HFFc6 (cell line): ENCODE measurements at places on chromosomes 16 and 17.

GRCh38 chr16:21001262-21001661 is 100.7 kb downstream of the LYRM1 start:
- DNase-seq: peak; percentile 2

DNA sequence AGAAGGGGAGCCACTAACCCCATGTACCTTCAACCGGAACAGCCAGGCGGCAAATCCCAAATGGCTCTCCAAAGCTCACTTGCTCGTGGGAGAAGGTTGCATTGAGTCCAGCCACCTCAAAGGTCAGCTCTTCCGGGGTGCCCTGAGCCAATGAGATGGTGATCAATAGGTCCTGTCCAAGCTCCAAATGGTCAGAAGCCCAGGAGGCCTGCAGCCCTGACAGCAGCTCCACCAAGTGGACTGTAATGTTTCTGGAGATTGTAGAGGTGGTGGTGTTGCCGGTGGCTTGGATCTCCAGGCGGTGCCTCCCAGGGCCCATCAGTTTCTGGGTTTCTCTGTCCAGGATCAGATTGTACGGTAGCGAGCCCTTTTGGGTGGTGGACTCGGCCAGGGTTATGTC is 39.9 kb upstream of the BCO1 start:
- DNase-seq: no peak

DNA sequence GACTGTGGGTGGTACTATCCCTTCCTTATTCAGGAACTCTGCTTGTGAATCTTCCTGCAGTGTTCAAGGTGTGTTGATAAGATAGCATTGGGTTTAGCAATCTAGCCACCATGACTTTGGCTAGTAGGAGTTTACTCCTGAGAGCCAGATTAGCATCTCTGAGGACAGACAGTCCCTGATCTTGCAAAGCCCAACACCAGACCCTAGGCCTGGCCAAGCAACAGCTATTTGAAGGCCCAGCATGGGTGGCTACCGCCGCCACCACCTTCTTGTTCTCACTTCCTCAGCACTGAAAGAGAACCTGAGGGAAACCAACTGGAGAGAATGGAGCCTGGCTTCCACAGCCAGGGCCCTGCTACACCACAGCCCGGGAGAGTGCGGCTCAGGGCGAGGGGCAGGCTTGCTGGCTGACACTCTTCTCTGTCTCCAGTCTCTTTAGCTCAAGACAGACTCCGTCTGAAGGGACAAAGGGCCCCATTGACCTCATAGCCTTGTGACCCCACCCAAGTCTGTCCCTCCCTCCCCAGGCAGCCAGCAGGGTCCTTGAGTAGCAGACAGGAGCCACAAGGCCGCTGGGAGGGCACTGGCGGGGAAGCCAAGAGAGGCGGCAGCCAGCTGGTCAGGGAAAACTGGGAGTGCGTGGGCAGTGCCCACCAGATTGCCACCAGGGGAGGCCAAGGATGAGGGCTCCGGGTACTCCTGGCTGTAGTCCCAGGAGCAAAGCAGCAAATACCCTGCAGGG is 10.9 kb upstream of the ARHGAP23 start:
- no peak for DNase-seq

DNA sequence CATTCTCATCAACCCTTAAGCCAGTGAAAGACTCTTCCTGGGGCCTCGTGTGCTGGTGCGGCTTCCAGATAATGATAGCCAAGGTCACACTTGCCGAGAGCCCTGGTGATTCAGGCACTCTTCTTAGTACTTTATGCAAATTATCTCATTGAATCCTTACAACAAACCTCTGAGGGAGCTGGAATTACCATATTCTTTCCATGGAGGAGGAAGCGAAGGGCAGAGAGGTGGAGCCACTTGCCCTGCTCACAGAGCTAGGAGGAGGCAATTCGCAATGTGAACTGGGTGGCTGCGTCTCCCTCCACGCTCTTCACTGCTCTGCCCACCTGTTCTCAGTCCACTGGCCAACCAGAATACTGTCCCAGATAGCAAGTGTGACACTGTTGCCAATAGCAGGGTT is 409.7 kb downstream of the SNX29 start:
- DNase-seq: no peak

GRCh38 chr16:12468552-12468951 is 335.1 kb downstream of the CPPED1 start:
- DNase-seq: no peak

GRCh38 chr16:86072328-86073102 is 173.6 kb downstream of the IRF8 start:
- peak; percentile 57 for DNase-seq
